Cardiac muscle cell (in vitro differentiated cells and primary cell): ENCODE measurements at places on chromosomes 2 and 18.
A peak's percentile ranks its signal among the peaks of the same experiment; 100 is the strongest.

DNA sequence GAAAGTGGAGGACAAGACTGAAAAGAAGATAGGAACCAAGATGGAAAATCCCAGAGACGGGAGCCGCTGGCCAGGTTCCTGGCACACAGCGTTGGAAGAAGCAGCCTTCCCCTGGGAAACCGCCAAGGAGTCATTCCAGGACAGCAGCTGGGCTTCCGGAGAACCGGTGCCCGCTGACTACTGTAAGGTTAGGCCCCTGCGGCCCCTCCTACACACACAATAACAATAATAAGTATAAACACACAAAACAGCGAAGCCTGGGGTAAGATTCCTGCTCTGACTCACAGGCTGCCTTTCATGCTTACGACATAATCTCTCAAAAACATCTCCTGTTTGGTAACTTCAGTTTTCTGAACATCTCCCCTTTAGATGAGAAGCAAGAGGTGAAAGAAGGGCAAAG is 28.1 kb upstream of the MYCN start:
- peak; percentile 74 for DNase-seq

- peak; percentile 87 for DNase-seq
Observed at GRCh38 chr18:62999392-62999791, 284.1 kb downstream of the PHLPP1 start.

GRCh38 chr2:231642631-231643494 is 50.2 kb downstream of the TEX44 start:
- peak; percentile 81 for DNase-seq

GRCh38 chr18:78994977-78995582 is 15.5 kb downstream of the SALL3 start:
- DNase-seq: no peak

DNA sequence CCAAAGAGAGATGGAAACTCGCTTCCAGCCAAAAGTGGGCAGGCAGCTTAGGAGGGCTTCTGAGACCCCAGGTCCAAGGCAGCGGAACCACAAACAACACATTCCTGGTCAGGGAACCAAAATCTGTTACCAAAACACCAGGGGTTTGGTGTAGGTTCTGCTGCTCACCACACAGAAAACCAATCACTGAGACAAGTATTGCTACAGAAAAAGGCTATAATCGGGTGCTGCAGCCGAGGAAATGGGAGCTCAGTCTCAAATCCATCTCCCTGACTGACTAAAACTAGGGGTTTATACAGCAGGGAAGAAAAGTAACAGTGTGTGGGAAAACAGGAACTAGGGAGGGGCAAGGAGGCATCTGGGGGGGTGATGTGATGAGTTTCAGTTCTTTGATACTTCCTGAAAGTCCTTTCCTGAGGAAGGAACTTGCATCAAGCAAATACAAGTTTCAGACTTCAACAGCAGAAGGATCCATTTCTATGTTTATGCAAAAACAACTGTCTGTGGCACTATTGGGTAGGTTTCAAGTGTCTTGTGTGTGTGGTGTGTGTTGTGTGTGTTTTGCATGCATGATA is 108.0 kb downstream of the FAM168B start:
- DNase-seq: no peak

- DNase-seq: no peak
Observed at GRCh38 chr2:10144771-10145518, 22.4 kb downstream of the RRM2 start.

GRCh38 chr2:1498176-1498575 is 84.9 kb downstream of the TPO start:
- DNase-seq: no peak

DNA sequence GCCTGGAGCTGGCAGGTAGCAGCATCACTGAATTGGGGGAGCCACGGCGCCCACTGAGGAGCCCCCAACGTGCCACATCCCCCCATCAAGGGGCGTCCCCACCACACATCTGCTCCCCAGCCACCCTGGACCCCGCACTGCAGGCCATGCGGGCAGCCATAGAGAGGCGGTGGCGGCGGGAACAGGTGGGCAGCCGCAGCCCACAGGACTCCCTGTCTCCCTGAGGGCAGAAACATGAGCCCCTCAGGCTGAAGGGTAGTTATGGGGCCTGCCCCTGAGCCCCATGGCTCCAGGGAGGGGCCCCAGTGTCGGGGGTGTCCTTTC is 26.6 kb downstream of the CROCC2 start:
- no peak for DNase-seq
